ENCODE measurements at places on chromosomes 13 and 19. TPM values are rescaled to one million over a fixed set of nuclear protein-coding genes. Genes with fewer than 3 reads are reported as not detected.

The LRRC4B gene
- total RNA-seq: not detected

The CBARP gene
- total RNA-seq: 3.6 TPM

The CPAMD8 gene
- 1.7 TPM for total RNA-seq

The RFPL4A gene
- not detected for total RNA-seq

The FPR2 gene
- total RNA-seq: not detected

The SH2D3A gene
- not detected for total RNA-seq

The KASH5 gene
- not detected for total RNA-seq

The RAB3A gene
- total RNA-seq: 1.2 TPM

The CEACAM19 gene
- total RNA-seq: 3.1 TPM

The TBCB gene
- 105 TPM for total RNA-seq

The APOC4 gene
- total RNA-seq: not detected

The C1QTNF9 gene
- not detected for total RNA-seq

The LYPD4 gene
- not detected for total RNA-seq

The C19orf85 gene
- total RNA-seq: not detected

The DPP9 gene
- 31.2 TPM for total RNA-seq

The CEACAM1 gene
- 0.32 TPM for total RNA-seq

The CEACAM3 gene
- total RNA-seq: not detected

The NFILZ gene
- total RNA-seq: not detected

The KLK8 gene
- total RNA-seq: not detected

The CELF5 gene
- total RNA-seq: 0.13 TPM

The ICAM4 gene
- total RNA-seq: 0.32 TPM

The LAIR1 gene
- total RNA-seq: not detected

The CEACAM16 gene
- total RNA-seq: not detected

The SERPINE3 gene
- total RNA-seq: not detected

The SACS gene
- 78.3 TPM for total RNA-seq

The CCL25 gene
- not detected for total RNA-seq

The KCNRG gene
- 0.22 TPM for total RNA-seq

The MEGF8 gene
- total RNA-seq: 19.6 TPM

The C19orf33 gene
- total RNA-seq: 1.6 TPM

The ZNF132 gene
- 8.0 TPM for total RNA-seq

The FCGBP gene
- total RNA-seq: 0.76 TPM

The PRSS57 gene
- total RNA-seq: not detected

The ZNF723 gene
- total RNA-seq: not detected

The VASP gene
- 48.2 TPM for total RNA-seq

The PBX4 gene
- 2.6 TPM for total RNA-seq

The SEMA6B gene
- 1.7 TPM for total RNA-seq

The ZNF560 gene
- total RNA-seq: 0.39 TPM

The CACNA1A gene
- 9.1 TPM for total RNA-seq

The CDKN2D gene
- total RNA-seq: 3.8 TPM

The IRF3 gene
- total RNA-seq: 25.0 TPM

The BEST2 gene
- not detected for total RNA-seq

The CD79A gene
- total RNA-seq: not detected

The NKG7 gene
- not detected for total RNA-seq

The TBXA2R gene
- 4.7 TPM for total RNA-seq

The TJP3 gene
- total RNA-seq: not detected

The NKPD1 gene
- total RNA-seq: not detected

The AXL gene
- 351 TPM for total RNA-seq

The PLEKHF1 gene
- 36.9 TPM for total RNA-seq

The TSSK6 gene
- total RNA-seq: 1.1 TPM

The ODAD3 gene
- 0.32 TPM for total RNA-seq

The SOX21 gene
- total RNA-seq: not detected

The MAP4K1 gene
- not detected for total RNA-seq

The ZNF20 gene
- total RNA-seq: 6.3 TPM

The CALR3 gene
- not detected for total RNA-seq

The IZUMO4 gene
- 0.78 TPM for total RNA-seq

The DZIP1 gene
- 44.0 TPM for total RNA-seq

The SLC46A3 gene
- total RNA-seq: 4.9 TPM

The LRG1 gene
- total RNA-seq: not detected

Data from articular chondrocyte of knee joint (primary cell).